RPMI8226 (cell line): ENCODE measurements at places on chromosomes 2 and 18.
A peak's percentile ranks its signal among the peaks of the same experiment; 100 is the strongest.

DNA sequence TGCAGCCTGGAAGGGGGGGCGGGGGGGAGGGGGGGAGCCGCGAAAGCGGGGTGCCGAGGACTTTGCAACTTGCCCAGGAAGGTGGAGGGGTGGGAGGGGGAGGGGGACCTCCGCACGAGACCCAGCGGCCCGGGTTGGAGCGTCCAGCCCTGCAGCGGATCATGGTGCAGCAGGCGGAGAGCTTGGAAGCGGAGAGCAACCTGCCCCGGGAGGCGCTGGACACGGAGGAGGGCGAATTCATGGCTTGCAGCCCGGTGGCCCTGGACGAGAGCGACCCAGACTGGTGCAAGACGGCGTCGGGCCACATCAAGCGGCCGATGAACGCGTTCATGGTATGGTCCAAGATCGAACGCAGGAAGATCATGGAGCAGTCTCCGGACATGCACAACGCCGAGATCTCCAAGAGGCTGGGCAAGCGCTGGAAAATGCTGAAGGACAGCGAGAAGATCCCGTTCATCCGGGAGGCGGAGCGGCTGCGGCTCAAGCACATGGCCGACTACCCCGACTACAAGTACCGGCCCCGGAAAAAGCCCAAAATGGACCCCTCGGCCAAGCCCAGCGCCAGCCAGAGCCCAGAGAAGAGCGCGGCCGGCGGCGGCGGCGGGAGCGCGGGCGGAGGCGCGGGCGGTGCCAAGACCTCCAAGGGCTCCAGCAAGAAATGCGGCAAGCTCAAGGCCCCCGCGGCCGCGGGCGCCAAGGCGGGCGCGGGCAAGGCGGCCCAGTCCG is 540 bp downstream of the SOX11 start:
- no peak for DNase-seq

DNA sequence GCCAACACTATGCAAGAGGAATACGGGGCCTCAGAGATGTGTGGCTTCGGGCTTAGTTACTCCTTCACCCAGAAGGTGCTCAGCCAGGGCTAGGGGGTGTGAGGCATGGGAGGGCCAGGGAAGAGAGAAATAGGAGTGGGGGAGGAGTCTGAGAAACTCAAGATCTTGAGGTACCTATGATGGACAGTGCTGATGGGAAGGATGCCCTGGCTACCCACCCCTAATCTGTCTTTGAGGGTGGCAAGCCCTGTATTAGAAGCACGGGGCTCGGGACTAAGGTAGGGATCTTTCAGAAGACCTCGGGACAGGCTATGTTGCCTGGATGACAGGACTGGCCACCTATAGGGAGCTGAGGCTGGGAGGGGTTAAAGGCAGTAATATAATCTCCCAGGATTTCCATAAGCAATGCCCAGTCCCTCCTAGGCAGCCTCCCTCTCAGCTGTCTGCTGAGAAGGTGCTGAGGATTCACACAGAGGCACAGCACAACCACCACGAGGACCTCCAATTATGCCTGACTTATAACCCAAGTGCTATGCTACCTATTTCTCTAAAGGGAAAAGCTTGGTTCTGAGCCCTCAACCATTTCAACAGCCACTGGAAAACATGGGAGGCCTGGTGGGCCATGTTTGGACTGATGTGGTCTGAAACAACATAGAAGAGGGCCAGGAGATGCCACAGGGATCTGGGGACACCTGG is 23.3 kb downstream of the MTHFD2 start:
- no peak for DNase-seq

- peak; percentile 40 for DNase-seq
These were observed 52.6 kb downstream of the GNAL start for GRCh38 chr18:11741505-11742145.

DNA sequence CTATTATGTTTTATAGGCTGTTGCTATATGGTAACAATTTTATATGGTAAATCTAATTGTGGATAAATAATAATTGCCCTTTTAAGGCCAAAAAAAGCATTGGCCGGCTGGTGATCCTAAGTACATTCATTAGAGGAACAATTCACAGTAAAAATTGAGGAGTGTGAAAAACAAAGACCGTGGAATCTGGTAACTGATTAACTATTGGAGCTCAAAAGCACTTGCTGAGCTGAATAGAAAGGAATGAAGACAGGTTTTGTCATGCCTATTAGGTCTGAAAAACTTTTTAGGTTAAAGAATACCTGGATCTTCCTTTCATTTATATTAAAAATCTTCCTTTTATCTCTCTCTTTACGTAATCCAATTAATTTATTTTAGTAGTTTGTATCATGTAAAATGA is 18.5 kb upstream of the RBBP8 start:
- no peak for DNase-seq

DNA sequence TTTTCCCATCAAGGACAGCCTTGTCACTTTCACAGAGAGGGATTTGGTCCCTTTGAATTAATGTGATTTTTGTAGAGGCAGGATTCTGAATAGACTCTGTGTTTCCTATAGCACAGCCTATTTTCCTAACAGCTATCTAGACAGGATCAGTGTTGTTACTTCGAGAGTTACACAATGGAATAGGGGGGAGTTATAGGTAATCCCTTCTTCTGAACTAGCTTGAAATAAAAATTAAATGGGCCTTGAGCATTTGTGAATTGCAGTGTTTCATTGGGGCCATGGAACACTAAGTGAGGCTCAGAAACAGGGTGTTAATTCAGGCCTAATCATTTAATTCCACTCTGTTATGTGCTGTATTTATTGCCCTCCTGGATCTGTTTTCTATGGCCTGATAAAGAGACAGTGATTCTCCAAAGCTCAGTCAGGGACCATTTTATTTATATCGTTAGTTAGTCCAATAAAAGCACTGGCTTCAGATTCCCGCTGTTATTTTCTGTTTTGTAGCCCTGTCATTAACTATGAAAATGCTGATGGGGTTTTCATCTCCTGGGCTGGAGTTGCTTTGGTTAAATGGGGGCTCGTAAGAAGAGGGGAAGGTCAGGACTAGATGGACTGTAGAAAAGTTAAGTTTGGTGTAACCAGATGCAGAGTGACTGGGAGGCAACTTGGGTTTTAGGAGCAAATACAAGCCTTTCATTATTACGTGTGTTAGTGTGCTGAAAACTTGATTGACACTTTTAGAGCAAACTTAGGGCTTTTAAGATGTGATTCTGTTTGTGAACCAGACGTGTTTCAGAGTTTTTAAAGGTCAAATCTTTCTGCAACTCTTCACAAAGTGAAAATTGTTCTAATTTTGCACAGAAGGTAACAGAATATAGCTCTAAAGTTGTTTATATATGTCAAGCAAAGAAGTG is 461.0 kb upstream of the HNRNPA3 start:
- no peak for DNase-seq

DNA sequence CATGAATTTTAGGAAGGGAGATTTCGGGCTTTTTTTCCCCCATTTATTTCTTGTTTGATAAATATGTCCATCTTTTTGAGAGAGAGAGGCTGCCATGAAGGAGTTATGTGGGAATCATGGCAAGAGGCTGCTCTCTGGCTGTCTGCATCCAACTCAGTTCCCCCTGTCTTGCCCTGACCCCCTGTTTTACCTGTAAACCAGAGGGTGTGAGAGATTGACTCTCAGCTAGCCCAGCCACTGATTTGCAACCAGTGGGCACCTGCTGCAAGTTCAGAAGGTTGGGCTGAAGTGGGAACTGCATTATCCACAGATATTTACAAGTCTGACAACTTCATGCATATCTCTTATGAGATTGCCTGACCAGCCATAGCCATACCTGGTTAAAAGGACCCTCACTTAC is 625.4 kb upstream of the FANCL start:
- DNase-seq: no peak

DNA sequence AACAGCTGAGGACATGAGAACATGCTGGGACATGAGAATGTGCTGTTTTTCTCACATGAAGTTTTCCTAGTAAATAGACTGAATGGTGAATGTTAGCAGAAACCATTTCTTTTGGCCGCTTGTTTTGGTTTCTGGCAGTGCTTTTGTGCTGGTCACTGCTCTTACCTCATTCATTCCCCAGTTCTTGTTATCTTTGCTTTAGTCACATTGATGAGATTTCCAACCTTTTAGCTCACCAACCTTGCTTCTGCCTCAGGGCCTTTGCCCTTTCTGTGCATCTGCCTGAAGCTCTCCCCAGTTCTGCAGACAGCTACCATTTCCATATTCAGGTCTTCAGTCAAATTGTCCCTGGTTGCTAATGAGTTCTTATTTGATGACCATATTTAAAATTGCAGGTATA is 91.6 kb downstream of the PTPRM start:
- DNase-seq: no peak

GRCh38 chr18:68705119-68705518 is 9.8 kb downstream of the TMX3 start:
- DNase-seq: no peak

DNA sequence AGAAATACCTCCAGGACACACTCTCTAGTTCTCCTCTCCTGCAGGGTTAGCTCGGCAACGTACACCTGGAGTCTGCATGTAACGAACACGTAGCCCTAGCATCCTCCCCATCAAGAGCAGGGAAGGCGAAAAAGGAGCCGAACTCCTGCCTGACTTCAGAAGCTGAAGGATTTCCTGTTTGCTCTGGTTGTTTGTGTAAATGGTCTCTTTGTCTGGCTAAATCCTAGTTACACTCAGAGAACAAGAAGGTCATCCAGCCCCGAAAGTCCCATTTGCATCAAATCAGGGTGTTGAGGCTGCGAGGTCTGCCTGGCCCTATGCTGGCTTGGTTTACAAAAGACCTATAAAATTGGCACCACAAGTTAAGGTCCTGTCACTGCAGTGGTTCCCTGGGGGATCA is 66.4 kb upstream of the POMC start:
- DNase-seq: no peak

DNA sequence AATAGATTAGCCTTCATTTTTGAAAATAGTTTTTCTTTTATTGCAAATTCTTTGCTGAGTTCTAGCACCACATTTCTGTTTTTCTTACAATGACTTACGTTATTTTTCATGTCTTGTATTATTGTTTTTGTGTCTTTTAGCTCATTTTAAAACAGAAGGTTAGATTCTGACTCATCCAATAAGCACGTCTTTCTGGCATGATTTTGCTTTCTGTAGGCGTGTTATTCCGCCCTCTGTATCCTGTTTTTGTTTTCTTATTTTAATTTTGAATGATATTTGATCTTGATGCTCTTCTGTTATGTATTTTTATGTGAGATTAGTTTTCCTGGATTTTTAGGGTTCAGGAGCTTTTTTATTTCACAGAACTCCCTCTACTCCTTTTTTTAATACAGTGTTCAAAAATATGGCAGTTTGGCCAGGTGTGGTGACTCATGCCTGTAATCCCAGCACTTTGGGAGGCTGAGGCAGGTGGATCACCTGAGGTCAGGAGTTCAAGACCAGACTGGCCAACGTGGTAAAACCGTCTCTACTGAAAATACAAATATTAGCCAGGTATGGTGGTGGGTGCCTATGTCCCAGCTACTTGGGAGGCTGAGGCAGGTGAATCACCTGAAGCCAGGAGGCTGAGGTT is 145.0 kb downstream of the CLIP4 start:
- no peak for DNase-seq

DNA sequence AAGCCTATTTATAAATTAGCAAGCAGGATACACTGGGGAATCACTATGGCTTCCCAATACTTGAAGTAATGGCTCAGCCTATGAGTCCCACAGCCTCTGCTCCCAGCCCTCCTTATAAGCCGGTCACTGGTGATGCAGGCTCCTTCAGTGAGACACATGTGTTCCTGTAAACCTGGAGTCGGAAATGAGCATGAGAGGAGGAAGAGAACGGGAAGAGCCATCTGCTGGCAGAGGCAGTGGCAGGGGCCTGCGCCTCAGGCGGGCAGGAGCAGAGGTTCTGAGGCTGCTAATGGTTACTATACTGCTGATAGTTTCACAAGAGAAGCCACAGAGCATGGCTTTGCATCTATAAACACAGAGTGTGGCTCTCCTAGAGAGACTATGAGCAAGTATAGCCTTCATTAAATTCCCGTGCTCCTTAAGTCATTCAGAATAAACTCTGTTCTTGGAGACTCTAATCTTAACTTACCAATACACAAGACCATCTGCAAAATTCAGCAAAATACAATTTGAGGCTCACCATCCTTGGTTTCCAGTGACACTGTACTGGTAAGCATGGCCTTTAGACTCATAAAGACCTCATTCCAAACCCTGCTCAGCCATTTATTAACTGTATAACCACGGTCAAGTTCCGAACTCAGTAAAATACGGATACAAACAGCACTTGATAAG is 63.3 kb downstream of the FBXO15 start:
- no peak for DNase-seq

- no peak for DNase-seq
These were observed 1185.2 kb upstream of the PIK3C3 start for GRCh38 chr18:40769786-40770185.

GRCh38 chr2:218188528-218188927 is 21.8 kb upstream of the CXCR1 start:
- no peak for DNase-seq

- DNase-seq: no peak
These were observed 151.3 kb downstream of the BCL2 start for GRCh38 chr18:63168287-63168686.

- DNase-seq: no peak
These were observed 232.6 kb downstream of the ATAD2B start for GRCh38 chr2:23694058-23695045.

GRCh38 chr18:23966909-23967308 is 47.6 kb upstream of the TTC39C start:
- no peak for DNase-seq

DNA sequence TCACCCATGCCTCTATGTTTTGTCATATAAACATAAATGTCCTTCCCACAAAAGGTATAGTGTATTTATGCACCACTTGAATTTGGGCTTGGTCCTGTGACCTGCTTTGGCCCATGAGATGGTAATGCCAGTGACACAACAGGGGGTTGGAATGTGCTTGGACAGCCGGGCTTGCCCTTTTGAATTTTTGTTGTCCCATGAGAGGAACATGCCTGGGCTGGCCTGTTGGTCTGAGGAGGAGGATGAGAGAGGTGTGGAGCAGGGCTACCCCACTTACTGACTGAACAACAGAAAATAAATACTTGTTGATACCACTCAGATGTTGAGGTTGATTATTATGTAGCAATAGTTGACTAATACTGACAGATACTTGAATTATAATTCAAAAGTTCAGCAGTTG is 63.2 kb upstream of the TCF4 start:
- no peak for DNase-seq

GRCh38 chr2:174063492-174064092 is 98.4 kb upstream of the SP3 start:
- DNase-seq: no peak

- DNase-seq: no peak
These were observed 33.9 kb upstream of the EPAS1 start for GRCh38 chr2:46263347-46263746.

DNA sequence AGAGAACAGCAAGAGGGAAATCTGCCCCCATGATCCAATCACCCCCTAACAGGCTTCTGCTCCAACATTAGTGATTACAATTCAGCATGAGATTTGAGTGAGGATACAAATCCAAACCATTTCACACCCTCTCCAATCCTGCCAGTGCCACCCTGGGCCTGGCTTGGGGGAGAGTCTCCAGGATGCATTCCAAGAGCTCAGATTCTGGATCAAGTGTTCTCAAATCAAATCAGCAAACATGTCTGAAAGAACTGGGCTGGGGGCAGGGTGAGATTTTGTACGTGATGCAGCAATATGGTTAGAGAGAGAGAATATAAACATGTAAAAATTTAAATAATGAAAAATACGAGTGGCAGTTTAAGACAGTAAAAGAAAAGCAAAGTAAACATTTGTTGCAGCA is 2100.9 kb upstream of the CELF4 start:
- DNase-seq: no peak
